ENCODE measurements at places on chromosomes 5 and 9.

DNA sequence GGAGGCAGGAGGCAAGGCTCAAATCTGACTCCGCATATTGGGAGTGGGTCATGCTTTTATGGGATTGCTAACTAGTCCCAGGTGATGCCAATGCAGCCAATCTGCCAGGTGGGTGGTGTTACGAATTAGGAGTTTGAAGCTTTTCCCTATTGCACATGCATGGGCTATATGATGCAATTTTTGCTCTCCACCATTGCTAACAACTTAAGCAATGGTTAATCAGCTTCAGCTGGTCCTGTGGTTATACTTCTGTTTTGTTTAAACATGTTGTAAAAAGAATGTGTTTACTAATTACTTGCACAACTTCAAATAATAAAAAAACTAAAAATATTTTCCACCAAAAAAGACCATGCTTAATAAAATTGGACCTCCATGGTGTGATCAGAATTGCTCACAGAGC is 55.7 kb downstream of the SHC3 start:
- DNase-seq = no peak

GRCh38 chr9:83116026-83116425 is 53.1 kb upstream of the RASEF start:
- DNase-seq = no peak

- no peak for DNase-seq
Measured at GRCh38 chr5:175860531-175861045, 10.8 kb upstream of the CPLX2 start.

GRCh38 chr5:66338828-66339227 is 194.7 kb downstream of the SREK1 start:
- no peak for DNase-seq

- DNase-seq = no peak
Measured at GRCh38 chr5:54754878-54755277, 230.5 kb downstream of the ESM1 start.

DNA sequence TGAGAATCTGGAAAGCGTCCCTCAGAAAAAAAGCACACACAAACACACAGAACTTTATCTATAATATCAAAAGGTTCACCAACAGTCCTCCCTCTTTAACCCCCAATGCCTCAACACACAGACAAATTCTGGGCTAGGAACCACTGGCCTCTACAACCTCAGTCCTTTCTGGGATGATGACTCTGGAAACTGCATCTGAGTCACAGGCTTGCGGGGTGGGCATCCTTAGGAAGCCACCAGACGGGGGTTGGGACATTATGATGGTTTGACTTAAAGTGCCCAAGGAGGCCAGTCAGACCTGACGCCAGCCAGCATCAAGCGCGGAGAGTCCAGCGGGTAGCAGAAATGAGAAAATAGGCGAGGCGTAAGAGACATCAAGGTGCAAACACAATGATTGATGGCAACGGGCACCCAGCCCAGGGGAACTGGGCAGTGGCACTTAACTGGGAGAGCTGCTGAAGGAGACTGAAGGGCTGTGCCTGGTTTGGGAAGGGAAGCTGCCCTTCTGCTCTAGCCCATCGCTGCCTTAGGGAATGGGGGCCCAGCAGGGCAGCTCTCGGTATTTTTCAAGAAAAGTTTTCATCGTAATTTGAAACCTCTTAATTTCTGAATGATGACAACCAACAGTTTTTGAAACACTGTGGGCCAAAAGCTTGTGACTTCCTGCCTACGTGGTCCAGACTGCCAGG is 20.7 kb downstream of the SPRY4 start:
- DNase-seq = no peak
